ENCODE measurements at places on chromosomes 11 and 22. TPM values are rescaled to one million over a fixed set of nuclear protein-coding genes. Genes with fewer than 3 reads are reported as not detected.

DNA sequence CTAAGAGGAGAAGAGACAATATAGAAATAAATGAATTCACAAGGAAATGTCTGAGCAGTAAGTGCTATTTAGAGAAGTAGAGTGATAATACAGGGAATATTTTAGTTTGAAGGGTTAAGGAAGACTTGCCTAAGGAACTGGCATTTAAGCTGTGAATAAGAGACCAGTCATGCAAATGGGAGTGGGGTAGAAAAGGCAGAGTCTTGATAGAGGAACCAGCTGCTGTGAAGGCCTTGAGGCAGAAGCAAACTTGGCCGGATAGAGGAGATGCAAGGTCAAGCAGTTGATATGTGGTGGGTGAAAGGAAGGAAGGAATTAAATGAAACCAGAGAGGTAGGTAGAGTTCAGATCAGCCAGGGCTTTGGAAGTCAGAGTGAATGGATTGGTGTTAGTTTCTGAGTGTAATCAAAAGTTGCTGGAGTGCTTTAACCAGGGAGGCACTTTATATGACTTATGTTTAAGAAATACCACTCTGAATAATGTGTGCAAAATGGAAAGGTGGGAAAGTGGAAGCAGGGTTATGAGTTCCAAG lies 198.4 kb upstream of the SESN3 start:
- H3K4me3 ChIP-seq, result no peak overlapping the region
- H3K27me3 ChIP-seq, result no peaks in the 10 kb centered on the region
- no peaks in the 10 kb centered on the region for H3K4me1 ChIP-seq
- no peak for DNase-seq
- no peak overlapping the region for H3K27ac ChIP-seq

- no peak overlapping the region for H3K27ac ChIP-seq
- no peaks in the 10 kb centered on the region for H3K36me3 ChIP-seq
- DNase-seq, result no peak
- no peaks in the 10 kb centered on the region for H3K27me3 ChIP-seq
Measured at GRCh38 chr11:62902932-62903331, 18.2 kb downstream of the CHRM1 start.

DNA sequence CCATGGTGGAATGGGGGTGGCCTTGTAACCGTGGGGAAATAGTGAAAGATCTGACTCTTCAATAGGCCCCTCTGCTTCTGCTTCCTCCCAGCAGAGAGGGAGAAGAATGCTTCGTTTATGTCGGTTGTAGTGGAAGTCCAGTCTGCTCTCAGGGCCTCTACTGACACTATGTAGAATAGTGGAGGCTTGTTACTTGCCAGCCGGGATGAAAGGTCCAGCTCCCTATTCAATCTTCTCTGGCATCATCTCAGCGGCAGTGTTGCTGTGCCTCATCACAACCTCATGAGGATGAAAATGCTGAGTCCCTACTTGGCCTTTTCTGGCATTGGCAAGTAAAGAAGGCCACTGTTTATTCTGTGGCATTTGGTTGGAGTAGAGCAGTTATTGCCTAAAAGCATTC lies 820.9 kb upstream of the TENM4 start:
- no peaks in the 10 kb centered on the region for H3K36me3 ChIP-seq
- no peak overlapping the region for H3K27ac ChIP-seq
- H3K4me3 ChIP-seq, result no peak overlapping the region
- DNase-seq, result no peak
- no peaks in the 10 kb centered on the region for H3K27me3 ChIP-seq
- H3K4me1 ChIP-seq, result no peaks in the 10 kb centered on the region

GRCh38 chr11:581752-582151 lies 5.5 kb downstream of the PHRF1 start:
- H3K4me1 ChIP-seq, result peaks cover 12% of the 10 kb centered on the region
- H3K36me3 ChIP-seq, result peaks cover 23% of the 10 kb centered on the region
- no peak overlapping the region for H3K27ac ChIP-seq
- H3K27me3 ChIP-seq, result no peaks in the 10 kb centered on the region
- DNase-seq, result no peak

DNA sequence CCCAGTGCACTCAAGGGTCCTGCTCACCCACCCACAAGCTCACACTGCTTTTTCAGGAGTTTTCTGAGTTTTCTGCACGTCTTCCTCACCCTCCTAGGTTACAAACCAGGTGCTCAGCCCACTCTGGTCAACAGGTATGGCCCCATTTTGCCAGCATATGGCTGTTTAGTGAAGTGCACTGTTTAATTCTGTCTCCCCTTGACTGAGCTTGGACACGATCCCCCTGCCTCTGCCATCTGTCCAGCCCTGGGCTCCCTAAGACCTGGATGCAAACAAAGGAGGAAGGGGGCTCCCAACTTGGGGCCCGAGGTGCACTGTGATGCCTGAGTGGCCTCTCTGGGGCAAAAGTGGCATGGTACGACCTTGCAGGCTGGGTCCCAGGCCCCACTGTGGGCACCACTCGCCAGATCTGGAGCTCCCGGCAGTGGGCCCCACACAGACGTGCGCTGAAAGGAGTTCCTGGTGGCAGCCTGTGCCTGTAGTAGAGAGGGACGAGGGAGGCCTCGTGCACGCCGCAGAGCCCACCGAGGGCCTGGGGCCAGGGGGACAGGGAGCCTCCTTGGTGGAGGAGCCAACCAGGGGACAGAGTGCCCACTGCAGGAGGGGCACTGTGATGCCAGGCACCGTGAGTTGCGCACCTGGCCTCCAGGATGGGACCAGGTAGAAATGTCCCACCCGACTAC lies 37.3 kb upstream of the COMT start:
- no peaks in the 10 kb centered on the region for H3K36me3 ChIP-seq
- H3K4me1 ChIP-seq, result no peaks in the 10 kb centered on the region
- no peak overlapping the region for H3K4me3 ChIP-seq
- H3K27me3 ChIP-seq, result no peaks in the 10 kb centered on the region
- no peak overlapping the region for H3K27ac ChIP-seq
- DNase-seq, result no peak

- no peak for DNase-seq
- no peak overlapping the region for H3K27ac ChIP-seq
- no peaks in the 10 kb centered on the region for H3K36me3 ChIP-seq
- no peak overlapping the region for H3K4me3 ChIP-seq
- peaks cover 1% of the 10 kb centered on the region for H3K27me3 ChIP-seq
- H3K4me1 ChIP-seq, result no peaks in the 10 kb centered on the region
Measured at GRCh38 chr11:92794783-92795182, 174.7 kb upstream of the MTNR1B start.

DNA sequence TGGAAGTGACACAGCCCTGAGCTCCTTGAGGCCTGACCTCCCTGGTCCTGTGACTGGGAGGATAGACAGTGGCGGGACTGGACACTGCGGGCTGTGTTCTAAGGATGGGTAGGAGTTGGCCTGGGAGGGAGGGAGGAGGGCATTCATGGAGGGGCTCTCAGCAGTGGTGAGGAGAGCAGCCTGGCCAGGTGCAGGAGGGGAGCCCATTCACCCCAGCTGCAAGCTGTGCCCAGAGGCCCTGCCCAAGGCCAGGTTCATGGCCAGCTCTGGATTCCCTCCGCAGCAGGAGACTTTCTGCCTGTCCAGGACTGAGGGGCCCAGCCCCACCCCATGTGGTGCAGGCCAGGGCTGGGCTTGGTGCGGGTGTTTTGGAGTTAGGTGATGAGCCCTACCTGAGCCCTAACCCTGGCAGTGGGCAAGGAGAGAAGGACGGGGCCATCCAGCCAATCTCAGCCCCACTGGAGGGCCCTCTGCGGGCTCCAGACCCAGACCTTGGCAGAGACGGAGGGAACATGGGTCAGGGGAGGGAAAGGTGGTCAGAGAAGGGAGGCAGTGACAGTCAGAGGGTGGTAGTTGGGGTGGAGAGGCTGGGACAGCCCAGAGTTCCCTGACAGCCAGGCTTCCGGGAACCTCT lies 26.8 kb downstream of the CACNA1I start:
- H3K27me3 ChIP-seq, result peaks cover 5% of the 10 kb centered on the region
- no peaks in the 10 kb centered on the region for H3K36me3 ChIP-seq
- DNase-seq, result no peak

- no peak overlapping the region for H3K4me3 ChIP-seq
- no peak for DNase-seq
- H3K36me3 ChIP-seq, result no peaks in the 10 kb centered on the region
- H3K4me1 ChIP-seq, result no peaks in the 10 kb centered on the region
Measured at GRCh38 chr11:27977031-27977430, 130.9 kb downstream of the KIF18A start.

DNA sequence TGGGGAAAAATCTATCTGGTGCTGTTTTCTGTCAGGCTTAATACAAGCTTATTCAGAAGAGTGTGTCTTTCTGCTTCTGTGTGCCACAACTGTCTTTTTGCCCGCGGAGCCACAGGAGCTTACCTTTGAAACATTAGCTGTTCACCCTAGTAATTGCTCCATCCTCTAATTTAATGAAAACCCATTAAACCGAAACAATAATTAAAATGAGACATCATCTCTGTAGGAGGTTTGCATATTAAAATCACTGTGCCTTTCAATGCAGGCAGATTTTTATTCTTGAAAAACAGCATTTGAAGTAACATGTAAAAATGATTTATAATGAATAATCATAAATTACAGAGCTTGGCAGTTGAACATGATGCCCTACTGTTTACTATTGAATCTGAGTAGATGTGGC lies 102.3 kb downstream of the NELL1 start:
- no peak overlapping the region for H3K4me3 ChIP-seq
- no peaks in the 10 kb centered on the region for H3K27me3 ChIP-seq
- H3K27ac ChIP-seq, result no peak overlapping the region
- no peaks in the 10 kb centered on the region for H3K4me1 ChIP-seq

Gene ACO2
- total RNA-seq, result 127 TPM

Data from GM12878 (cell line).